Fibroblast of lung (primary cell): ENCODE measurements at places on chromosomes 12 and 14. TPM values are rescaled to one million over a fixed set of nuclear protein-coding genes. Genes with fewer than 3 reads are reported as not detected.

NTN4 gene
- 8.2 and 28.6 TPM in 2 replicates for total RNA-seq

HCAR3 gene
- total RNA-seq, result under 0.01 TPM in 1 of 2 replicates, not detected in the other

HNRNPC gene
- 671 and 885 TPM in 2 replicates for total RNA-seq

FLVCR2 gene
- 2.1 and 7.3 TPM in 2 replicates for total RNA-seq

PLBD1 gene
- 5.1 and 5.4 TPM in 2 replicates for total RNA-seq

NYNRIN gene
- 8.2 and 16.2 TPM in 2 replicates for total RNA-seq

KRT6C gene
- total RNA-seq, result not detected in 2 replicates

ZC3H14 gene
- total RNA-seq, result 66.0 and 71.0 TPM in 2 replicates

IGF1 gene
- total RNA-seq, result 0.83 and 1.3 TPM in 2 replicates

CCDC38 gene
- not detected in 2 replicates for total RNA-seq

KCNA5 gene
- not detected in 2 replicates for total RNA-seq

RPGRIP1 gene
- total RNA-seq, result under 0.01 TPM in 1 of 2 replicates, not detected in the other
